MV-4-11 (cell line): ENCODE measurements at places on chromosomes 5 and 9.
A peak's percentile ranks its signal among the peaks of the same experiment; 100 is the strongest.

DNA sequence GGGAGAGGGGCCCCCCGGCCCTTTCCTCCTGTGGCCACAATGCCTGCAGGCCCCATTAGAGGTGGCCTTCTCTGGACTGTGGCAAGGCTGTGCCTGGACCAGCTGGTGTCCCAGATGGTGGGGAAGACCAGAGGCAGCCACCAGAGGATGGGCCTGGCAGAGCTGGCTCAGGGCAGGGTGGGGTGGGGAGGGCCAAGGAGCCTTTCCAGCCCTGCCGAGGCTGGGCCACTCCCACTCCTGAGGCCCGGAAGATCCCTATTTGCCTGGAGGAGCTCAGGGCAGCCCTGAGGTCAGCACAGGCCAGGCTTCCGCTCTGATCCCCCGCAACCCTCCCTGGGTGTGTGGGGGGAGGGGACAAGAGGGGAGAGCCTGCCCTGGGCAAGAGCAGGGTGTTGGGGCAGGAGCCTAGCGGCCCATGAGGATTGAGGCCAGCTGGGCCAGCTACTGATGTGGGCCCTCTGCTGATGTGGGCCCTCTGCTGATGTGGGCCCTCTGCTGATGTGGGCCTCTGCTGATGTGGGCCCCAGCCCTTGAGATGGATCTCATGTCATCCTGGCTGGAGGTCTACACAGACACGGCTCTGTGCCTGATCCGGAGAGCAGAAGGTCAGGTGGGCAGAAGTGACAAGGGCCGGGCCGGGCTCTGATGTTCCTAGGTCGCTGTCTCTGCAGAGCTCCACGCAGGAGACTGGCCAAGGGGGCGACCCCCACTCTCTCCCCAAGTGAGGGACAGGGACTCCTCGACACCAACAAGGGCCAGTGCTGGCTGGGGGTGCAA, 6.0 kb downstream of the MRPS2 start:
- DNase-seq = no peak

- no peak for DNase-seq
Observed at GRCh38 chr5:143759396-143760130, 52.4 kb upstream of the HMHB1 start.

DNA sequence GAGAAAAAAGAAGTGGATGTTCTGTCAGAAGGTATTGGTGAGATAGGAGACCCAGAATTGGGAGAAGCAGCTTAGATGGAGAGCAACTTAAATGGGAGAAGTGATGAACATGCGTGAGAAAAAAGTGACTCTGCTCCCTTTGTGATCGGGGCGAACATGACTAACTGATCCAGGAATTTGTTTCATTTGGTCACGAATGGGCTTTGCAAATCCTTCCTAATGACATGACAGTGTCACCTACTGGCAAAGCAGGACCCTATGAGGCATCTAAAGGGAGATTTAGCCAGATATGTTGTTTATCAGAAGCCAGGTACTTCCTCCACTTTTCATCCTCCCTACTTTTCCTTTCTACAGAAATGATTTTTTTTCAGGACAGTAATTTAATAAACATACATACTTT, 787.4 kb upstream of the RGMB start:
- DNase-seq = no peak

- DNase-seq = no peak
Observed at GRCh38 chr5:154287136-154287535, 96.6 kb downstream of the GALNT10 start.

DNA sequence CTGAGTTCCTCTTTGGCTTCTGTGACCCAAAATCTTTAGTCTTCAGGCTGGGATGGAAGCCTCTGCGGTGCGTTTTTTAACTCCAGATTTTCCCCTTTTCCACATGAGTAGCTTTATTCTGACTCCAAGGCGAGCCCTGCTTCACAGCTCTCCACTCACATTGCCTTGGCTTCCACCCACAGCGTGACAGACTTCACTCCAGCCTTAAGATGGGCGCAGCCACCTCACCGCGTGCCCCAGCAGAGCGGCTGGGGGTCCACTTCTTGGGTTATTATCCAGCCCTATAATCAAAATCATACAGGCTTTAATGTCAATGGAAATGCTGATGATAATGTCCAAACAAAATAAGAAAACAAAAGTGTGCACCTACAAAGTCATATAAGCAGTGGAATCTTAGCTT, 1.2 kb downstream of the EXOC3 start:
- peak; percentile 16 for DNase-seq

DNA sequence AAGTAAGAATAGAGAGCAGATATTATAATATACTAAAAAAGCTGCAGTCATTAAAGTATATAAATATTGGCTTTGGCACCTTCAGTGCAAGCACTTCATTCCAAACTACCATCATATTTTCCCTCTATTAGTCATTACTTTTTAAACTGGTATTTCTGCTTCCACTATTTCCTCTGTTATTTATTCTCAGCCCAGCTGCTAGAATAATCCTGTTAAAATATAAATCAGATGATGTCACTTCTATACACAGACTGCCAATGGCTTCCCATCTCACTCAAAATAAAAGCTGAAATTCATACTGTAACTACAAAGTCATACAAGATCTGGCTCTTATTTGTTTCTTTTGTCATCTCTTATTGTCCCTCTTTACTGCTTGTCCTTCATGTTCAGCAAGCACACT, 432.9 kb downstream of the TLE4 start:
- no peak for DNase-seq

- no peak for DNase-seq
Observed at GRCh38 chr9:2531481-2531880, 90.1 kb upstream of the VLDLR start.

DNA sequence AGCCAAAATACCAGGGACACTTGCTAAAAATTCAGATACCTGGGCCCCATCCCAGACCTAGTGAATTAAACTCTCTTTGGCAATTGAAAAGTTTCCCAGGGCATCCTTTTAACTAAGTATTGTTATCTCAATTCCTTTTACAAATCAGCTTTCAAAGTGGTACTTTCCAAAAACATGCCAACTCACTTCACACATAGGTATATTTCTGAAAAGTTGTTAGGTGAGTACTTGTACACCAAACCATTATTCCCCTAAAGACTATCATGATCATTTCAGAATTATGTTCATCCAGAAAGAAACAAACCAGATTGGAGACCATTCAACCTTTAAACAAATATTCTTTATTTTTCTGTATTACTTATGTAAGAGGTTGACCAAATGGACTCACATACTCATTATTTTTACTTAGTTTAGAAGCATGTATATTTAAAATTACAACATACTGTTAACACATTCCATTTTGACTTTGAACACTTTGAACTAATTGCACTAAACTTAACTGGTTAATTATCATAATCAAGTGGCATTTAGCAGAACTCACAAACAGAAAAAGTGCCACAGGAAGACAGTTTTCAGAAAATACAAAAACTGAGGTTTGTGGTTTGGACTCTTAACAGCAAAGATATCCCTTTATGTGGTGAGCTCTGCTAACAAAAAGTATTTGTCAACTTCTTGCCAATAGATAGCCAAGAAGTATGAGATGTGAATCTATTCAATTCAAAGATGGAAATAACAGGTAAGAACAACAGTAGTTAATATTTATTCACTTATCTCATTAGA, 40.7 kb downstream of the KIAA0825 start:
- peak; percentile 27 for DNase-seq

- DNase-seq = no peak
Observed at GRCh38 chr5:14753947-14754346, 89.4 kb downstream of the OTULIN start.

DNA sequence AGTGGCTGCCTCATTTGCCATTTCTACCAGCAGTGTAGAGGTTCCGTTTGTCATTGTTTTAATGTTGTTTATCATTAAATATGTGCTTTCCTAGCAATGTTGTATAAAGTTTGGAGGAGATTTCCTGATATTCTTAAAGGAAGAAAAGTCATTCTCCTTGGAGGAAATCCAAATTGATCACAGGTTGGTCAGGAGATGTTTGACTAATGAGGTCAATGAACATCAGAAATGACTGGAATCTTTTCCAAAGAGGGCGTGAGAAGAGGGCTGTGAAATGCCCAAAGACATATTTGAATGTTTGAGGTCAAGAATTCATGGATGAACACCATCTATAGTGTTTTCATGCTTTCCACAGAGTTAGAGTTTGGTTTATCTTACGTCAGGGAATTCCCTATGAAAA, 471.3 kb downstream of the MAT2B start:
- no peak for DNase-seq

- DNase-seq = no peak
Observed at GRCh38 chr9:103811462-103811861, 282.6 kb upstream of the SMC2 start.

DNA sequence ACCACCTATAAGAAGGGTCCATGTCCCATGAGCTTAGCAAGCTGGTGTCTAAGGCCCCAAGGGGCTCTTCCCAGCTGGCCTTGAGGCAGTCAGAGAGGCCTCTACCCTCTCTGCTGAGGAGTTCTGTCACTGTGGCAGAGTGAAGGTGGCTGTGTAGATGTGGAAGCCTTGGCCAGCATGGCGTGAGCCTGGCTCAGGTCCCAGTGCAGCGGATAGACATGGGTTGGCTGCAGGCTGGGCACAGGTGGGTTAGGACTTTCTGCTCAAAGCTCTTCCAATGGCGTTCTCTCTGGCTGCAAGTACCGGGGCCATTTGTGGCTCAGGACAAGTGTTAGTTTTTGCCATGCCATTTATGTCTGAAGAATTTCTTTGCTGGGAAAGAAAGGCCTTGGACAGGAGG, 47.3 kb downstream of the JADE2 start:
- no peak for DNase-seq

DNA sequence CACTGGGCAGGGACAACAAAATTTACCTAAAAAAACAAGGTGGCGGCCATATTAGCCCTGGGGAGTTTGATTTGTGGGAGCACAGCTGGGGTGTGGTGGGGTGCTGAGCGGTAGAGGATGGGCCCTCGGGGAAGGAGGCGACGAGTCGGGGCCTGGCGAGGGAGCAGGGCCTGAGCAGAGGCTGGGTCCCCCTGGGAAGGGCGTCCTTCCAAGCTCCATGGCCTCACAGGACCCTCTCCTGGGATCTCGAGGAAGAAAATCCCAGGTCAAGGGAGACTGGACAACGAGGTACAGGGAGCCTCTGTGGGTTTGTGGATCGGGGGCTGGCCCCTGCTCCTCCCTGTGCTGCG, 165.5 kb downstream of the CACNA1B start:
- DNase-seq = no peak

GRCh38 chr9:75960551-75960950, 70.1 kb downstream of the PCSK5 start:
- no peak for DNase-seq

DNA sequence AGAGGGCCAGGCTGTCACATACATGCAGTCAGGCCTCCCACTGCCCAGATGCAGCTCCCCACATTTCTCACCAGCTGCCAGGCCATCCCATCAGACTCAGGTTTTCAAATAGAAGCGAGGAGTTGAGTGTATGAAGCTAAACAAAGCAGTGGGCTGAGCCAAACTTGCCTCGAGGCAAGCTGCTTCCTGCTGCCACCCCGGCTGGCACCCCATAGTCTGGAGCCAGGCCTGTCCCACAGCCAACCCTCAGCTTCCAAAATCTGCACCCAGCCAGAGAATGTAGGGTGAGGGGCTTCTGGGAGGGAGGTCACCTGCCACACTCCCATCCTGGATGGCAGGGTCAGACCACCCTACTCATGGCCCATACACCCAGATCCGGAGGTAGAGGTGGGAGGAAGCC, 22.3 kb upstream of the ALDH1B1 start:
- DNase-seq = no peak

DNA sequence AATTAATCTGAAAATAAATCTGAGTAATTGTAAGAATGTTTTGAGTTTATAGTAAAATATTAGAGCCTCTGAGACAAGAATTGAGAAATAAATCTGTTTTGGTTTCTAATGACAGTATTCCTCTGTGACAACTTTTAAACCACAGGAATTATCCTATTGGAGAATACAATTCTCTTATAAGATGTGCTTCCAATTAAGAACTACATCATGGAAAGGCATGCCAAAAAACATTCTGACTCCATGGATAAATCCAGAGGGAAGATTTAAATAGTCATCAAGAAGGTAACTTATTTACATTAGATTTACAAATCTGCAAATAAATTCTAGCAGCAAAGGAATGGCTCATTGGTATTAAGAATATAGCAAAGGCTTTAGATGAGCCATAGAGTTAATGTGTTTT, 178.3 kb upstream of the ACOT12 start:
- no peak for DNase-seq

DNA sequence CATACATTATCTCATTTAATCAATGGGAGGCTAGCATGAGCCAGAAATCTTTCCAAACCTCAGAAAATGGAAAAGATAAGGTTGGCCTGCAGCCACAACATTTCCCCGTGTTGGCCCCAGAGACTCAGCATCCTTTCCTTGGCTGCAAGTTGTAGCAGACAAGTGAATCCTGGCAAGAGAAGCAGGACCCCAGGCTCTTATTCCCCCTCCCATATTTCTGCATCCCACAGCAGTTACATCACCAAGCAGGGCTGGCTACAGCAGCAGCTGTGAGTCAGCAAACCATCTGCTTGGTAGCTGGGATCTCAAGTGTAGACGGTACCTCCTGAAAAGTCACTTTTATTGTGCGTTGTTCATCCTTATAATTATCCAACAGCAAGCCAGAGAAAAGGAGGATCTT, 212.4 kb downstream of the GNA14 start:
- DNase-seq = no peak

GRCh38 chr9:123893831-123894460, 36.0 kb downstream of the DENND1A start:
- no peak for DNase-seq

GRCh38 chr5:154351566-154351965, 94.2 kb upstream of the SAP30L start:
- DNase-seq = no peak

DNA sequence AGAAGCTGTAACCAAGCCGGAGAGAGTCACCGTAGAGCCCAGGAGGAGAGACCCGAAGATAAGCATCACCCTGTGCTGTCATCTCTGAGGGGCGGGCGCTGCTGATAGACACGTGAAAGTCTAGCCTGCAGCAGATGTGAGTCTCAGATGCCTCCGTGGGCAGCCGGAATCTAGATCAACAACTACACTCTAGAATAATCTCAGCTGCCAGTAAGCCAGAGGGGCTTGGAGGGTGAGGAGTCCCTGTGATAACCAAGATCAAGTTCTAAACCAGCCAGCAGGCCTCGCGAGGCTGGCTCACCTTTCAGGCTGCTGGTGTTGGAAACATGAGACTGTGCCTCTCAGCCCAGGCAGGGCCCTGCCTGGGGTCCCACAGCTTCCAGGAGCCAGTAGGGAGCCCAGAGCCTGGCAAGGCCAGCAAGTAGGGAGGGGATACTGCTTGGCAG, 54.1 kb downstream of the DAPK1 start:
- DNase-seq = no peak

GRCh38 chr5:149371296-149371962, 7.7 kb downstream of the IL17B start:
- peak; percentile 35 for DNase-seq
